Endothelial cell (in vitro differentiated cells): ENCODE measurements at places on chromosomes 1 and 21. TPM values are rescaled to one million over a fixed set of nuclear protein-coding genes. Genes with fewer than 3 reads are reported as not detected.

DNA sequence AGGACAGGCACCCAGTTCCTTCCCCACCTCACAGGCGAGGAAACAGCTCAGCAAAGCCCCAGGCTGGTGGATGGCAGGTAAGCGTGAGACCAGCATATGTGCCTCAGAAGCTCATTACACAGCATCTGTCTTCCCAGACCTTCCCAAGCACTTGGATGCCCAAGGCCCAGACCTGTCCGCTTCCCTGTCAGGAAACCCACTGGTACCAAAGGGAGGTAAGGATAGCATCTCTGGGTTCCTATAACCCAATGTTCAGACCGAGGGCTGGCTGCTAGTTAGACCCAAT is 3.3 kb downstream of the POFUT2 start:
- no peak for DNase-seq
- no peak overlapping the region for H3K4me3 ChIP-seq
- H3K36me3 ChIP-seq, result peaks cover 32% of the 10 kb centered on the region
- no peaks in the 10 kb centered on the region for H3K4me1 ChIP-seq
- peaks cover 8% of the 10 kb centered on the region for H3K27me3 ChIP-seq
- no peak overlapping the region for H3K27ac ChIP-seq

DNA sequence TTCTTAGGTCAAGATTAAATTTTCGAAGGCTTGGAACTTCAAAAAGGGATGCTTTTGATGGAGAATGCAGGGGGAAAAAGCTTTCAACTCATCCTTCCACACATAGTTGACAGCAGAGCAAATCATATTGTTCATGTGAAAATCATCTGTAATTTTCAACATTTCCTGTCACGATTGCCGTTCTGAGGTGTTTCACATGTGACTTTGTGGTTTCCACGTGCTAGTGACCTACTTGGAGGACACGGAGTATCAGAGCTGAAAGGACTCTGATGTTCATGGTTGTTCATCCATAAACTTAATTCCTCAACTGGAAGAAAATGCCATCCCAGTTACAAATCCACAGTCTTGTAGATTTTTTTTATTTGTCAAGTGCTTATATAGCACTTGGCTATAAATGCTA is 79.1 kb downstream of the ZP4 start:
- H3K27ac ChIP-seq, result no peak overlapping the region
- H3K36me3 ChIP-seq, result no peaks in the 10 kb centered on the region
- H3K4me1 ChIP-seq, result peaks cover 4% of the 10 kb centered on the region
- H3K27me3 ChIP-seq, result peaks cover 2% of the 10 kb centered on the region

DNA sequence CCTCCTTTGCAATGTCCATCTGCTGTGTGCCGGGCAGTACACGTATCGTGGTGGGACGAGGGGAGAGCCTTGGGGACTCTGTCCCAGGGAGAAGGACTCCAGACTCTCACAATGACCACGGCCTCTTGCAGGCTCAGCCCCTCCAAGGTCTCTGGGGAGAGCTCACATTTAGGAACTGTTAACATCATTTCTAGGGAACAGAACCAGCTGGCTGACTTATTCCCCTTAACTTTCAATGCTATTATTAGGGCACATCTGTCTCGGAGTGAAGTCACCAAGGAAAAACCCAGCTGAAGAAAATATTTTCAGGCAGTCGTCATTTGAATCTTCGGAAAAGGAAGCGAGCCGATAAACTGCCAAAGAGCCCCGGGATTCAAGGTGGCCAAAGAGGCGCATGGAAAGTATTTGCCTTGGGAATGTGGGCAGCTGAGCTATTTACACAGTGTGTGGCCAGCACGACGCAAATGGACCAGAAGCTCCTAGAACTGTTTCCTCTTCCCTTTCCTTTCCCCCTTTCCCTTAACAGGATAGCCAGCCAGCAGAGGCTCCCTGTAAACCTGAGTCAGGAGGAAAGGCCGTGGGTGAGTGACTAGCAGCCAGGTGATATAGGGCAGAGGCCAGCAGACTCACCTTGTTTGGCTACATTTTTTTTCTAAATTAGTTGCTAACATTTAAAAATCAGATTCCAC is 74.5 kb downstream of the ITPKB start:
- peak; percentile 61 for DNase-seq
- H3K4me1 ChIP-seq, result peaks cover 95% of the 10 kb centered on the region
- H3K36me3 ChIP-seq, result peaks cover 22% of the 10 kb centered on the region
- H3K27me3 ChIP-seq, result peaks cover 22% of the 10 kb centered on the region
- peak overlapping the region; percentile 37 for H3K4me3 ChIP-seq
- H3K27ac ChIP-seq, result peak overlapping the region; percentile 99

DNA sequence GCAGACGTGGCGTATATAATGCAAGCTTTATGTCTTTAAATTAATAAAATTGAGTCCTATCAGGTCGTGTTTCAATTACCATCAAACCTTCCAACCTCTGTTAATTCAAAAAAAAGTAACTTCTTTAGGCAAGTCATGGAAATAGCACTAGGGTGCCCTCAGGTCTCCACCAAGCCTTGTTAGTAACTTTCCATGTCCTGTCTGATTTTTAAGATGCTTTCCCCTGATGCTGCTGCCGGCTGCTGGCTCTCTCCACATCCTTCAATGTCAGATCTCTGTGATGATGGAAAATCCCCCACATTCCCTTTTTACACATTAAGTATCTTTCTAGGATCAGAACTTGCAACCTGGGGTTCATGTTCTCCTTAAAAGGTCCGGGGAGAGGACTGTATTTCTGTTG is 3.0 kb downstream of the ERG start:
- H3K27ac ChIP-seq, result peak overlapping the region; percentile 100
- DNase-seq, result no peak
- peaks cover 65% of the 10 kb centered on the region for H3K36me3 ChIP-seq
- peak overlapping the region; percentile 99 for H3K4me3 ChIP-seq

SLFNL1 gene
- 0.38 TPM for total RNA-seq
